ENCODE measurements at places on chromosomes 1 and 21.

DNA sequence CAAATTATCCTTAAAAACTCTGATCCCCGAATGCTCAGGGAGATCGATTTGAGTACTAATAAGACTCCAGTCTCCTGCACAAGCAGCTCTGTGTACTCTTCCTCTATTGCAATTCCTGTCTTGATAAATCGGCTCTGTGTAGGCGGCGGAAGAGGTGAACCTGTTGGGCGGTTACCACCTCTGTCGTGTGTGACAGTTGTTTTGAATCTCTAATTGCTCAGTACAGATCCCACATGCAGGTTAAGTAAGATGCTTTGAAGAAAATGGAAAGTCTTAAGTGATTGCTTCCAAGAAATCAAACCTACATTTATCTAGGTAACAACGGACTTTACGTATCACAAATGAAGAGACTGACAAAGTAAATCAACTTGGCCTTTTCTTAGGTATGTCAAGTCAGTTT lies 35.5 kb downstream of the COA6 start:
- DNase-seq, result no peak

GRCh38 chr1:39894884-39895495 lies 6.7 kb downstream of the MYCL start:
- DNase-seq, result no peak

GRCh38 chr1:246800756-246801155 lies 76.5 kb downstream of the SCCPDH start:
- no peak for DNase-seq

DNA sequence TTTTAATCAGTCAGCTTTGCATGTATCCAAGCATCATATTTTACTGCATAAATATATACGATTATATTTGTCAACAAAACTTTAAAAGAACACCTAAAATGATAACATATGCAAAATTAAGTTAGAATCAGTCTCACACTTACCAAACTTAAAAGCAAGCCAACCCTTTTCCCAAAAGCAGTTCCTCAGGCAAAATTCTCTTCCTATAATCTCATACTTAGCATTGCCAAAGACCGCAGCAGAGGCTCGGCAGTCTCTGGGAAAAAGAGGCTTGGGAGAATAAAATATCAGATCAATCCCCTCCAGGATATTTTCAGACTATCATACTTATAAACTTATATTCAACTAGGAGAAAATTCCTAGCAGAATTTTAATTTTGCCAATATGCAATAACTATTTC lies 93.2 kb upstream of the RGS18 start:
- no peak for DNase-seq

DNA sequence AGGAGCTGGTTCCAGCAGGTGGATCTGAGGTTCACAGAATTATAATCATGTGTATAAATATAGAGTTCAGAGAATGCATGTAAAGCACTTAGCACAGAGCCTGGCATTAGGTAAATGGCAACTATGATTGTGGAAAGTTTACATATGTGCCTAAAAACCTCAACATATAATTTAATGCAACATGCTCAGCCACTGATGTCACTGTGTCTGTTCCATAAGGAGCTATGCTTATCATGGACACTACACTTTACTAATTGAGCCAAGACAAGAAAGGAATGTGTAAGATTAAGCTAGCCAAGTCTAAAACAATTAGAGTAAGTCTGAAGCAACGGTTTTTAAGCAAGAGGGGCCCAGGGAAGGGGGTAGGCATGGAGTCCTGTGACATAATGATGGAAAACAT lies 61.5 kb downstream of the GNG12 start:
- DNase-seq, result no peak

DNA sequence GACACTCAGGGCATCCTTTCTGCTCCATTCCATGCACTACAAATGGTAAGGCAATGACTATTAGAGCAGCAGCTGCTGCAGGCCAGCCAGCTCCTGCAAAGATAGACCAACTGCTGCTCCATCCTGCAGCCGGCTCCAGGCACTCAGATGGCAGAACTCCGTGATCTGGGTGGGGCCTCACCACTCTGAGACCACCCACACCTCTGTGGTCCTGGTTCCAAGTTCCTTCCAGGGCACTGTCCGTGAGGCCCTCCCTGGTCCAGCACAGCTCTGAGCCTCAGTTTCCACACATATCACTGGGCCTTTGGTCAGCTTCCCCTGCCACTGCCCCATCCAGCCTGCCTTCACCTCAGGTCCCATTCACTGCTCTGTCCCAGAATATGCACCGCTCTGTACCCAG lies 114.7 kb downstream of the DMRTB1 start:
- no peak for DNase-seq

- no peak for DNase-seq
Observed at GRCh38 chr1:80633947-80634706, 1166.6 kb upstream of the ADGRL2 start.

GRCh38 chr1:208103597-208104513 lies 140.3 kb downstream of the PLXNA2 start:
- no peak for DNase-seq

DNA sequence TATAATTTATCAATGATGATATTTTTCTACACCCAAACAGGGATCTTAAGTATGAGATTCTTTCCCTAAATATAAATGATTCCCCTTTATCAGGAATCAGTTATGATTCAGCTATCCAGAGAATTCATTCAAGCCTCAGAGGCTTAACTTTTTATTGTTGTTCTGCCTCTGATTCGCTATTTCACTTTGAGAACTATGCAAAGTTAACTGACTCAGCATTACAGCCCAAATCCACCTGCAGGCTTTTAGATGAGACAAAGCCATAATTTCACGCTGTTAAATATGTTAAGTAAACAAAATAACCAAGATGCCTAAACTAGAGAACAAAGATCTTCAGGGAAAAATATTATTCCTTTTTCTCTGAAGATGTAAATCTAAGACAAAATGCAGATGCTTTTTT lies 8.5 kb downstream of the SCYL3 start:
- DNase-seq, result no peak

DNA sequence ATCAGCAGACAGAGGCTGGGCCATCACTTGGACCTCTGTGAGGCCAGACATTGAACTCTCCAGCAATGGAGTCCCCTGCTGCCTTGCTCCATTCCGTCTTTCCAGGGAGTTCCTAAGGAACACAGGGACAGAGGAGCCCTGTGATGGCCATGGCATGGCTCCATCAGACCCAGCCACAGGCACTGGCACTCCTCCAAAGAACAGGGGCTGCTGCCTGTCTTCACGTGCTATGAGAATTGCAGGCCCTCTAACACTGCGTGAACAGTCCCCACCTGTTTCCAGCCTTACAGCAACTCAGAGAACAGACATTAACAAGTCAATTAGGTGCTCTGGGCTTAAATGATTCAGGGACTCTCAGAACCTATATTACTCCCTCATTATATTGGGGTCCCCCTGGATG lies 140.8 kb downstream of the ASTN1 start:
- no peak for DNase-seq

DNA sequence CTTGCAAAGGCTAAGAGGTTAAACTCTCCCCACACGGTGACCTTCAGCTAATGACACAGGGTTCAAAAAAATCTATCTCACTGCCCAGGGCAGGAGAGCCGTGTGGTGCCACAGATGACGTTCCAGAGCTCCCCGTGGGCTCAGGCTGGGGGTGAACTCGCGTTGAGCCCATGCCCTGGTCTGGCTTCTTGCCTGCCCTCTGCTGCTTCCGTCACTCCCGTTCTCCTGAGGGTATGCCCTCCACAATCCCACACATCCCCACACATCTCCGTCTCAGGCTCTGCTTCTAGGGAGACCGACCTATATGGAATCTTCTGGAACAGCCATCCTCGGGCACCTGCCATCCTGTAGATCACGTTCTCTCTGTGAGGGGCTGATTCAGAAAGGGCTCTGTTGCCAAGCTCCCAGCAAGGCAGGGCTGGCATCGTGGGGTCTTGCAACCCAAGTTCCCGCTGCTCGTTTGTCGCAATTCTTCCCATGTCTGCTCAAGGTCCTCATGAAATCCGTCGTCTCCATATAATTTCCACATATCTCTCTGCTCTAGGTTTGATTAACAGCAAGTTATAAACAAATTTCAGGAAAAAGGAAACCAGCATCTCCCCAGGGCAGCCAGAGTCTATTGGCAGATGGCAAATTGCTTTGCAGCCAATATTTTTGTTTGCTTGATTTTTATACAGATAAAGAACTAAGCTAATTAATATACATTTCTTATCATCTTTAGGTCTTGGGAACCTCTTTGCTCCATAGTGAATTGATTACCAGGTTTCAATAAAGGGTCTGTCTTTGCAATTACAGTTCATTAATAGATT lies 278.2 kb downstream of the PTPRU start:
- DNase-seq, result no peak

DNA sequence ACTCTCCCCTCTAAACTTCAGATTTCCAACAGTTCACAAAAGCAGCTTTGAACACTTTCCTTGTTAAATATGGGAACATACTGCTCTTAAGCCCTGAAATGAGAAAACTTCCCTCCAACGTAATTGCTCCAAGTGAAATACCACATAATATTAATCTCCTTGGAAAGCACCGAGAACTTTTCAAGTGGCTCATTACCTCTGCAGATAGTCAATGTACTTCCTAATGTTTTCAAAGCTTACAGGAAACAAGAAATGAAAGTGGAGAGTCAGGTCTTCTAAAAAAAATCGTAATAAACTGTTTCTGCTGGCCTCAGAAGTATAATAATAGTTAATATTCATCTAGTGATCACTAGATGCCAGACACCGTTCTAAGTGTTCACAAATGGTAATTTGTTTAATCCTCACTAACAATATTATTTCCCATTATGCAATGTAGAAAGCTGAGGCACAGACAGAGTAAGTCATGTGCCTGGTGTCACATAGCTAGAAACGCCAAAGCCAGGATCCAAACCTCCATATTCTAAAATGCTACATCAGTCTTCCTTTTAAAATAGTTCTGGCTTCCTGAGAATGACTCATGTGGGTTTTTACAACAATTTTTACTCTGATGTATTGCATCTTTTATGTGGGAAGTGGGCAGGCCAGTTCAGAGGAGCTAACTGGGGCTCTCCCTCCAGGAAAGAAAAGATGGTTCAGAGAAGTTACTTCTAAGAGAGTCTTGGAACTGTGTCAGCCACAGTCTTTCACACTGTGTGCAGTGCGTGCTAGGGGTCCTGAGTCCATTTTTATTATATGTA lies 177.2 kb downstream of the PLPPR4 start:
- DNase-seq, result no peak

DNA sequence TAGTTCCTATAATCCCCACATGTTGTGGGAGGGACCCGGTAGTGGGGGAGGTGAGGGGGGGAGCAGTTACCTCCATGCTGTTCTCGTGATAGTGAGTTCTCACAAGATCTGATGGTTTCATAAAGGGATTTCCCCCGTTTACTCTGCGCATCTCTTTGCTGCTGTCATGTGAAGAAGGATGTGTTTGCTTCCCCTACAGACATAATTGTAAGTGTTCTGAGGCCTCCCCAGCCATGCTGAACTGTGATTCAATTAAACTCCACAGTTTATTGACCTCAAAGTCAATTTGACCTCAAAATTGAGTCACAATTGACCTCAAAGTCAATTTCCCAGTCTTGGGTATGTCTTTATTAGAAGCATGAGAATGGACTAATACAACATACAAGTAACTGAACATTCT lies 19.7 kb downstream of the DPH5 start:
- no peak for DNase-seq

GRCh38 chr1:206001476-206001888 lies 1.7 kb downstream of the RAB7B start:
- DNase-seq, result no peak

Measured in D721Med (cell line).